ENCODE measurements at places on chromosomes 2 and 18.

GRCh38 chr18:23578891-23579653 is 7.2 kb downstream of the NPC1 start:
- DNase-seq, result no peak
- no peaks in the 10 kb centered on the region for H3K36me3 ChIP-seq
- H3K4me1 ChIP-seq, result peaks cover 32% of the 10 kb centered on the region

GRCh38 chr18:59268721-59269562 is 4.3 kb downstream of the RAX start:
- DNase-seq, result no peak
- H3K36me3 ChIP-seq, result no peaks in the 10 kb centered on the region
- H3K27ac ChIP-seq, result no peak overlapping the region

DNA sequence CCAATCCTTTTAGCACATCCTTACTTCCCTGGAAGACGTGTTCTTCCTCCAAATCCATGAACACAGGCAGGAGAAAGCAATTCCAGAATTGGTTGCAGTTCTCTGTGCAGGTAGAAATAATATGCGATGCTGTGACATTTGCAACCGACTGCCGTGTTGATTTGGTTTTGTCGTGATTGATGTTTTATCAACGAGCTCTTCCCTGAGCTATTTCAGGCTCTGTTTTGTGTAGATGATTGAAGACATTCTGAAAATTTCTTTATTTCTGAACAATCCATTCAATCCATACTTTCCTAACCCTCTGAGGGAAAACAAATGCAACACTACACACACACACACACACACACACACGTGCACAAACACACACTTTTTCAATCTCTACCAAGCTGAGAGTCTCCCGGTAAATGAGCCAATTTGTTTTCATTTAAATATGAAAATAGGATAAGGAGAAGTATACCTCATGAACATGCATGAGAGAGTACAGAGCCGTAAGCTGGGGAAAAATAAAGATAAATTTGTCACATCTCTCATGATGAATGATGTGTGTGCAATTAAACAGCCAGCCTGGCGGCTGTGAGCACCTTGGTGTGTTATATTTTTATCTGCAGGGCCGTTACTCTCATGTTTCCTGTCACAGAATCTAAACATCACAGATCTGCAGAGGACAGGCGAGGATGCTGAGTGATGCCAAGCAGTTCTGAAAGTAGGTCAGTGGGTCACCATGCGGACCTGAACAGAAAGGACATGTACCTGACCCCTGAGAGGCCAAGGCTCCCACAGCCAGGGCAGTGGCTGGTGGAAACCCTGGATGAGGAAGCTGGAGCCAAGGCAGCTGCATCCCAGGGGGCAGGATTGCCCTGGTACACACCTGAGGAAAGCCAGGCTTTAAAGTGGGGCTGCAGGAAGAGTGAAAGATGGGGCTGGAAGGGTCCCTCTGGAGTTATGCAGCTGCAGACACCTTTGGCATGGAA is 64.8 kb downstream of the PDCL3 start:
- no peak overlapping the region for H3K4me3 ChIP-seq
- no peaks in the 10 kb centered on the region for H3K36me3 ChIP-seq
- DNase-seq, result no peak
- H3K4me1 ChIP-seq, result no peaks in the 10 kb centered on the region

DNA sequence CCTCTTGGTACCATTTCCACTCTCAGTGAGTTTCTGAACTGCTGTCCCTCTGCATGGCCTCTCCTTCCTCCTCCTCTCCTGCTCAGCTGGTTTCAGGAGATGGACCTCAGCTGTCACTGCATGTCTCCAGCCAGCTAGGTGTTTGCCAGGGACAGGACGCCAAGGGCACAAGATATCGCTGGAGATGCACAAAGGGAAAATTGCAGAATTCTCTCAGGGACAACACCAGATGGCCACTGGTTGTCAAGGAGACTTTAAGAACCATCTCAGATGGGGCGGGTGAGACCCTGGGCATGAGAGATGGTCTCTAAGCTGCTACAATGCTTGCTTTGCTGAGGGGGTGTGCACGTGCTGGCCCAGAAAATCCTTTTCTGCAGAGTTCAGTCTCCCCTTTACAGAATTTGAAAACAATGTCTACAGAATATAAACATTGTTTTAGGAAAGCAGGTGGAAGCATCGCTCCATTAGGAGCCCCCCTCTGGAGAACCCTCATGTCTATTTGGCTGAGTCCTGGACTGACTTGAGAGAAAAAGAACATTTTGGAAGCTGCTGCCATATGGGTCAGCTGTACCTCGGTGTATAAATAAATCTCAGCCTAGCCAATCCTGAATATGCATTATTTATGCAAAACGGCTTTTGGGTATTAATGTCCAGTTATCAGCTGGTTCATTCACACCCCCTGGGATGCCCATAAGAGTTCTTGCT is 57.8 kb upstream of the SPP2 start:
- no peak for DNase-seq
- no peak overlapping the region for H3K27ac ChIP-seq
- no peaks in the 10 kb centered on the region for H3K4me1 ChIP-seq

DNA sequence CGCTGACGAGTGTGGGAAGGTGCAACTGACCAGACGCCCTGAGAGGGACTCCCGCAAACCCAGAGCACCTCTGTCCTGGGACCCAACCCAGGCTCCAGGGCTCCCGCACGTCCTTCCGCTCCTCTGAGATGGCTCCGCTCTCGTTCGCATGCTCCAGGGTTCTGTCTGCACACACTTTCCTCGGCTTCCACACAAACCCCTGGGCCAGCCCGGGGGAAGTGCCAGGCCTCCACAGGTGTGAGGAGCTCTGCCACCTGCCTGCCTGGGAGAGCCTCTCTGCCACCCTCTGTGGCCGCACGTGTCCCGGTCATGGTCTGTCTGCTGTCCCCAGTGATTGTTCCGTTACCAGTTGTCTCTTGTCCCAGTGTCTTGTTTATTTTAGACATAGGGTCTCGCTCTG is 222.9 kb downstream of the HDAC4 start:
- H3K27ac ChIP-seq, result no peak overlapping the region
- H3K27me3 ChIP-seq, result no peaks in the 10 kb centered on the region
- no peak overlapping the region for H3K4me3 ChIP-seq
- no peak for DNase-seq
- peaks cover 18% of the 10 kb centered on the region for H3K36me3 ChIP-seq

- peaks cover 6% of the 10 kb centered on the region for H3K4me1 ChIP-seq
- DNase-seq, result peak; percentile 56
- peaks cover 93% of the 10 kb centered on the region for H3K36me3 ChIP-seq
- peak overlapping the region; percentile 73 for H3K27ac ChIP-seq
- H3K27me3 ChIP-seq, result no peaks in the 10 kb centered on the region
- no peak overlapping the region for H3K4me3 ChIP-seq
Observed at GRCh38 chr2:3462493-3463104, 56.7 kb downstream of the ADI1 start.

Measured in tibial artery (tissue), 4 donors.